ENCODE measurements at places on chromosomes 5 and 9.

DNA sequence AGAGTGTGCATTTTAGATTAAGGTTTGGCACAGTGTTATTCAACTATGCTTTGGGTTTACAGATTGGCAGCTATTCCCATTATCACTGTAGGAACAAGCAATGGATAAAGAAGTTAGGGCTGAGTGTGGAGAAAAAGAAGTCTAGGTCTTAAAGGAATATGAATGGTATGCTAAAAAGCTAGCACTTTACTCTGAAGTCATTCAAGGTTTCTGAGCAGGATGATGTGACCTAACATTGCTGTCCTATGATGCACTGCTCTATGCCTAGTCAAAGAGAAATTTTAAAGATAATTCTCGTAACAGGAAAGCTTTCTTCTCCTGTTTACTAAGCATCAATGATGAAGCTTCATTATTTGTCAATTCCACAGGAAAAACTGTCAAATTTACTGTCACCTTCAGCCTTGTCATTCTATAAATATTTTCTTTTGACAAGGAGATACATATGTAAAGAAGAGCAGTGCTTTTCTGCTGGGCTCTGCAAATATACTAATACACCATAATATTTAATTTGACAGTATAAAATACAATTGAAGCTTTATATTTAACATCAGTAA is 476.1 kb upstream of the PTPRD start:
- no peak for DNase-seq

DNA sequence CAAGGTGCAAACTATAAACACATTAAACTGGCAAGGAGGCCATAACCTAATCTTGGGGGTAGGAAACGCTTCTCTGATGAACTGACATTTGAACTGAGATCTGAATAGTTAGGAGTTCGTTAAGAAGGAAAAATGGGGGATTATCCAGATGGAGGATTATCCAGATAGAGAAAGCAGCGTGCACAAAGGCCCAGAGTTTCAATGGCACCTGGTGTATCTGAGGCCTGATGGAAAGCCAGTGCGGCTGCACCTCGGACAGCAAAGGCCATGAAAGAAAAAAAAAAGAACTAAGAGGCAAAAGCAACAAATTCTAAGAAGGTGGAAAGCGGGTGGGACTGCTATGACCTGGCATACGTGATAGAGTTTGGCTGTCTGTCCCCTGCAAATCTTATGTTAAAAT is 13.0 kb upstream of the CTNNAL1 start:
- no peak for DNase-seq

DNA sequence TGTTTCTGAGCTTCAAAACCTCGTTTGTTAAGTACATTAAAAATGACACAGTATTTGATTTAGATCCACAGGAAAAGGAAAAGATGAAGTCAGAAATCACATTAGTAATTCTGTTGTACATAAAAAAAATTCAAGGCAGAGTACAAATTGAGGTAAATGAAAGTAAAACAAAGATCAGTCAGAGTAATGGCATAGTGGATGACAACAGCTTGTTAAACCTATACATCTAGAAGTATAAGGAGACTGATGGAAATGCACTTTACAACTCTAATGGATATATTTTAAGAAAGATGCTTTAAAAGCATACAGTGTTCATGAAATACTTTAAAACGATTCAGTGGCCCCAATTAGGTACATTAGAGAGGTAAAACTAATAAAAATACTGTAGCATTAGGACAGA is 631.3 kb upstream of the SEMA6A start:
- DNase-seq = no peak

DNA sequence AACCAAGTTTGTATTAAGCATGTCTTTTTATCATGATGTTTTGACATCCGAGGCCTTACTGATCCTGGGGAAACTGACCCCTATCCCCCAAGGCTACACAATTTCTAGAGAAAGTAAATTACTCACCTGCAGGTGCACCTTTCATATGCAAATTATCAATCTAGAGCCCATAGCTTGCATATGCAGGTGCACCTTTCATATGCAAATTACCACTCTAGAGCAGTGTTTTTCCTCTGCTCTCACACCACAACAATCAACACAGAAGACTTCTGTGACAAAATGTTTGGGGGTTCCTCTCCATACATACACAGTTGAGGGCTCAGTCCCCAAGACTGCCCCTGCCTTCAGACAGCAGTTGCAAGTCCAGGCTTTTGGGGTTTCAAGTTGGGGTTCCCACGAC is 203.7 kb upstream of the RORB start:
- no peak for DNase-seq

DNA sequence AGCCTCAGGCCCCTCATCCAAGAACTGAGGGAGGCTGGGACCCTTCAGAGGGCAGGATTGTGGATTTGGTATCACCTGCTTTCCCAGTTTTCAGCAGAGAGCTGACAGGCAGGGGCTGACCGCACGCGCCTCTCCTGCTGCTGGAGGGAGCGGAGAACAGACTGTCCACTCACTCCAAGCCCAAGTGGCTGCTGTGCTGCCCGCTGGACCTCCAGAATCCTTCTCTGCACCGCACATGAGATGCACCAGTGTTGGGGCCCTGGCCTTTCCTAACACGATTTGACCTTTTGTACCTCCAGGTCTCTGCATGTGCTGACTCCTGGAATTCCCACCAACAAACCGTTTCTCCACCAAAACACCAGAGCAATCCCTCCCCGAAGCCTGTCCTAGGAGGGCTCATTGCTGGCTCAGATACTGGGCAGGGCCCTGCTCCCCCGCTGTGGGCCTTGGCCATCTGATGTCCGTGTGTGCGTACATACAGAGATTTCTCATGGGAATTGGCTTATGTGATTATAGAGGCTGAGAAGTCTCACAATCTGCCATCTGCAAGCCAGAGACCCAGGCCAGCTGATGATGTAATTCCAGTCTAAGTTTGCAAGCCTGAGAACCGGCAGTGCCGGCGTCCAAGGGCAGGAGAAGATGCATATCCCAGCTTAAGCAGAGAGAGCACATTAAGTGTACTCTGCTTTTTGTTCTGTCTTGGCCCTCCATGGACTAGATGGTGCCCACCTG is 141.7 kb downstream of the GADD45G start:
- no peak for DNase-seq
